AG08396 (cell line): ENCODE measurements at places on chromosomes 4 and X.

- peak; percentile 3 for DNase-seq
Measured at GRCh38 chrX:83469551-83469950, 38.5 kb upstream of the POU3F4 start.

- DNase-seq: peak; percentile 24
Measured at GRCh38 chr4:121096629-121097028, 24.3 kb upstream of the NDNF start.

GRCh38 chr4:22625311-22625710 lies 67.4 kb upstream of the GBA3 start:
- no peak for DNase-seq

GRCh38 chr4:151459375-151459774 lies 50.4 kb downstream of the FHIP1A start:
- no peak for DNase-seq

GRCh38 chr4:179626687-179627086 lies 2184.4 kb upstream of the AGA start:
- DNase-seq: no peak

- peak; percentile 57 for DNase-seq
Measured at GRCh38 chrX:48558271-48558670, 16.0 kb upstream of the RBM3 start.

- DNase-seq: peak; percentile 26
Measured at GRCh38 chrX:132615391-132616131, 126.7 kb upstream of the MBNL3 start.

- no peak for DNase-seq
Measured at GRCh38 chr4:183402771-183403170, 41.7 kb upstream of the CDKN2AIP start.

- DNase-seq: peak; percentile 4
Measured at GRCh38 chr4:115154826-115155225, 41.4 kb upstream of the NDST4 start.

DNA sequence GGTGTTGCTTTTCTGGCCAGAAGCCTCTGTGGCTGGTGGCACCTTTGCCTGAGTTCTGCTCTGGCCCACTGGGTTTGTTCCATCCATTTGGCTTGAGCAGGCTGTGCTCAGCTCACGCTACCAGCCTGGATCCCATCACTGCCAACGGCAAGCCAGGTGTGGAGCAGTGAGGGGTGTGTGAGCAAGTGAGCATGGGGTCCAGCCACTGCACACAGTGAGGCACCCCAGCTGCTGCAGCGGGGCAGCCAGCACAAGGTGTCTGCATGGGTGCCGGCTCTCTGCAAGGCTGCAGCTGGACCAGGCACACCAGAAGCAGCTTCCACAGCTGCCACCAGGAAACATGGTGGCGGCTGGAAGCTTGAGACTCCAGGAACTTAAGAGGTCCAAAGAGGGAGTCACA lies 46.8 kb downstream of the ARAP2 start:
- DNase-seq: no peak

- no peak for DNase-seq
Measured at GRCh38 chr4:161189286-161190134, 974.3 kb downstream of the FSTL5 start.
